ENCODE measurements at places on chromosomes 2 and 18.

- no peak for DNase-seq
These were observed 65.0 kb downstream of the RPL37A start for GRCh38 chr2:216563646-216564045.

- DNase-seq, result no peak
These were observed 73.5 kb downstream of the SH3RF3 start for GRCh38 chr2:109202486-109202885.

DNA sequence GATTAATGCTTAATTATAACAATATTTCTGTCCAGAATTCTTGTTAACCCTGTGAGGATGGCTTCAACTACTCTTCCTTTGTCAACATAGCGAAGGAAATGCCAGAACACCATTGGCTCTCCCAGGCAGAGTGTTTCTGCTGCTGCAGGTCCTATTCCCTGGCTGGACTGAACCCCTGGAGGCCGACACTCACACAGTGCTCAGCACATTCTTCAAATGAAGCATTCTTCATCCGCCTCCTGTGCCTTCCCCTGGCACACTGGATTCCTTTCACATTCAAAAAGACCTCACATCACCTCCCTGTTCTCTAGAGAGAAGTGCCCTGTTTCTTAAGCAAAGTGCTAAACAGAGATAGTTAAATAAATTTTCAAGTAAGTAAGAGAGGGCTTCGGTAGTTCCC is 187.3 kb upstream of the MSH6 start:
- DNase-seq, result no peak

GRCh38 chr2:56234241-56234640 is 50.5 kb downstream of the CCDC85A start:
- DNase-seq, result no peak

DNA sequence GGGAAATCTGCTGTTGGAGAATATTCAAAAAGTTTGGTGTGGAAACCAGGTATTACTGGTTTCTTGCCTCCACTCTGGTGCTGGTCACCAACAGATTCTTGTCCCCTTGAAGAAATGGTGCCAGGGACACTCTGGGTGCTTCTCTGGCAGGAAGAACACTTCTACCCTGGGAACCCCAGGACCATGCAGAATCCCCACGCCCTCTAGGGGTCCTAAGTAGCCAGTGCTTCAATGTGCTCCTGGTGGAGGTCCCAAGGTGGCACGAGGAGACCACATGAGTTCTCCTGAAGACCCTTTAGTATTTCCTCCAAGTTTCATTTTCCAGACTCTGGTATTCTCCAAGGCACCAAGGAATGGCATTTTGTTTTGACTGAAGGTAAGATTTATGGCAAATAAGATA is 380.6 kb downstream of the TSN start:
- no peak for DNase-seq

GRCh38 chr18:50726960-50727589 is 92.7 kb downstream of the MRO start:
- DNase-seq, result no peak

DNA sequence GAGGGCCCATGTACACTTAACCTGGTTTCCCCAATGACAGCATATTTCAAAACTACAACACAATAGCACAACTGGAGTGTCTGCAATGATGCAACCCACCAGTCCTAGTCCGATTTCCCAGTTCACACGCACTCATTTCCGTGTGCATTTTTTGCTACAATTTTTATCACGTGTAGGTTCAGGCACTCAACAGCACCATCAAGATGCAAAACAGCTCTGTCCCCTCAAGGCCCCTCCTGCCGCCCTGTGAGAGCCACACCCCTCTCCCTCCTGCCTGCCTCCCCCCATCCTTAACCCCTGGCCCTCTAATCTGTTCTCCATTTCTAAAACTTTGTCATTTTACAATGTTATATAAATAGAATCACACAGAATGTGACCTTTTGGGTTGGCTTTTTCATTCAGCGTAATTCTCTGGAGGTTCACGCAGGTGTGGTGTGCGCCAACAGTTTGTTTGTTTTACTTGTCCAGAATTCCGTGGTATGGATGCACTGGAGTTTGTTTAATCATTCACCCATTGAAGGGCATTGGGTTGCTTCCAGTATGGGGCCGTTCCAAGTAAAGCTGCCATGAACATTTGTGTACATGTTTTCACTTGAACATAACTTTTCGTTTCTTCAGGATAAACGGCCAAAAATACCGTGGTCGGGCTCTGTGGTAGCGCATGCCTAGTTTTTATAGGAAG is 8.4 kb downstream of the KCNIP3 start:
- DNase-seq, result no peak

GRCh38 chr2:120352696-120353590 is 7.0 kb downstream of the INHBB start:
- DNase-seq, result no peak

DNA sequence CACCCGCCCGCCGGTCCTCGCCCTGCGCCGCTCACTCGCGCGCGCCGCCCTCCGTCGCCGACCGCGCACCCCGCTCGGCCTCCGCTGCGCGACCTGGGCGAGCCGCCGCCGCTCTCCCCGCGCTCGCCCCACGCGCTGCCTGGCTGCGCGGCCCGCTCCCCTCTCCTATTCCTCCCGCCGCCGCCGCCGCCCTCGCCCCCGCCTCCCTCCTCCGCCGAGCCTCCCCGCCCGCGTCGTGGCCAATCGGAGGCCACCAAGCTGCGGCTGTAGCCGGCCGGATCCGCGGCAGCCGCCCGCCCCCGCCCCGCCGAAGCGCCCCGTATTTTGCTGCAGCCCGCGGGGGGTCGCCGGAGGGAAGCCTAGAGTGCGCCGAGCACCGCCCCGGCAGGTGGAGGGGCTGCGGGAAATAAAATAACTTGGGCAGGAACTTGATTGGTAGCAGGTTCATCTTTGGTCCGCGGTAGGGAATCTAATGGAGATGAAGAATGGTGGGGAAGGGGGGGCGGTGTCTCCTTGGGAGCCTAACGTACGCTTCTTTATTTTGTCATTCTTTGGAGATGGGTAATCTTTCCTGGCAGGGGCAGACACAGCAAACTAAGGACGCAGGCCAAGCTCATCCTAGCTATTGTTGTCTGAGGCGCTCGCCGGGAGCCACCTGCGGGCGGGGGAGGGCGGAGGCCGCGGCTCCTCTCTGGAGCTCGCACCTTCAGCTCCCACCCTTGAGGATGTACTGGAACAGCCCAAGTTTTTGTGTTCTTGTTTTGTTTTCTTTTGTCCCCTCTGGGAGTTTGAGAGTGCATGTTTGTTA is 1.1 kb upstream of the CDH2 start:
- no peak for DNase-seq

- no peak for DNase-seq
These were observed 120.6 kb upstream of the EML6 start for GRCh38 chr2:54602736-54603322.

DNA sequence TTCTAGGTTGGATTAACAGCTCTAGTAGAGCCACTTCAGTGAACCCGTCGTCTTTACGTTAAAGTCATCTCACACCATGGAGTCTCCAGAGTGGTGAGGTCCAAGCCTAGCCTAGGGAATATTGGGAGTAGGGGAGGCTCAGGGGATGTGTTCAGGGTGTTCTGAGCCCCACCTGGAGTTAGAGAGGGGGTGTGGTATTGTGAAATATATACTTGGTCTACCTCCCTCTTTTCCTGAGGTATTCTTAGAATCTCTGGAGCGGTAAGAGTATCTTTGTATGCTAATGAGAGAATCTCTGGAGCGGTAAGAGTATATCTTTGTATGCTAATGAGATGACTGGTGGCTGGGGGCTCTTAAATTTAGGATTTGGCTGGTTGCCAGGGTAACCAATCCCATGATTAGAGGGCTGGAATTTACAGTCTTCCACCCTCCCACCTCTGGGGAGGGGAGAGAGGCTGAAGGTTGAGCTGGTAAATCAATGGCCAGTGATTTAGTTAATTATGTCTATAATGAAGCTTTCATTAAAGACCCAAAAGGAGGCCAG is 69.5 kb downstream of the INPP4A start:
- DNase-seq, result no peak

DNA sequence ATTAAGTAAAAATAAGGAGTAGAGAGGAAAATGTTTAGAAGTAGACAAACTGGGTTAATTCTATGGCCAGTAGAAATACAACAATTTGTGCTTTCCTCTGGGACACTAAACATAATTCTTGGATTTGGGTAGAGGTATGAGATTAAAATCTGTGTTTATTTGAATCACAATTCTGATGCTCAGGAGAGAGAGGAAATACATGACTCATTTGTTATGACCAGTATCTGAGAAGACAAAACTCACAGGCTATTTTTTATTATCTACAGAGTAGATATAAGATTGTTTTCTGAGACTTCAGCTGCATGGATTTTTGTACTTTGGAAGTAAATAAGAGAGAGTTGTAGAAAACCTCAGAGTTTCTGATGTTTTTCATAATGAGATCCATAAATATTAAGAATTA is 315.7 kb upstream of the CWC22 start:
- no peak for DNase-seq

DNA sequence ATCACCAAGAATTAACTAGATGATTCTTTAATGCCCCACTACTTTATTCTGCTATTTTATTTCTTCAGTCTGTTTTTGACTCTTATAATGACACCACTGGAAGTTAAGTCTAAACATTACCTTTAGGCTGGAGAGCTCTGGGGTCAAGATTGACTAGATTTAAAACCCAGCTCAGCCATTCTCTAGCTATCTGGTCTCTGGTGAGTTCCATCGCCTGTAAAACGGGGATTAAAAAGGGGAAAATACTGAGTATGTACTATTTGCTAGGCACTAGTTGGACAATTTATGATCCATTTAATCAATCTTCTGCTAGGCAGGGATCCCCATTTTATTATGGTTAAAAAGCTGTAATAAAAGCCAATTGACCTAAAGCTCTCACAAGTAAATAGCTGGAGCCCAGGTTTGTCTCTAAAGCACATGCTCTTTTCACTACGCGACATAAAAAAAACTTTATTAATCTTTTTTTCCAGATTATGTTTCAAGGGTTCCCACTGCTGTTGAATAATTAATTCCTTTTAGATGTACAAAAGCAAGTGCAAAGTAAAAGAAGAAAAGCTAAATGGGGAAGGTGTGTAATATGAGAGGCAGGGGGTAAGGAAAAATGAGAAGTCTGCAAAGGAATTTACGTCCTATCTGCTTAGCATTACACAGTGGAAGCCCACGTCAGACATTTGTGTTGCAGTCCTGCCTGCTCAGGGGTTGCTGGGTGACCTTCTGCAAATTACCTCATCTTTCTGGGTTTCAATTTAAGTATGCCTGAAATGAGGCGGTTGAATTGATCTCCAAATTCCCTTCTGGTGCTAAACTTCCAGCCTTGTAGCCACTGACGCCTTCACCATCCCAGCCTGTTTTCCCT is 918 bp upstream of the NABP1 start:
- DNase-seq, result no peak

DNA sequence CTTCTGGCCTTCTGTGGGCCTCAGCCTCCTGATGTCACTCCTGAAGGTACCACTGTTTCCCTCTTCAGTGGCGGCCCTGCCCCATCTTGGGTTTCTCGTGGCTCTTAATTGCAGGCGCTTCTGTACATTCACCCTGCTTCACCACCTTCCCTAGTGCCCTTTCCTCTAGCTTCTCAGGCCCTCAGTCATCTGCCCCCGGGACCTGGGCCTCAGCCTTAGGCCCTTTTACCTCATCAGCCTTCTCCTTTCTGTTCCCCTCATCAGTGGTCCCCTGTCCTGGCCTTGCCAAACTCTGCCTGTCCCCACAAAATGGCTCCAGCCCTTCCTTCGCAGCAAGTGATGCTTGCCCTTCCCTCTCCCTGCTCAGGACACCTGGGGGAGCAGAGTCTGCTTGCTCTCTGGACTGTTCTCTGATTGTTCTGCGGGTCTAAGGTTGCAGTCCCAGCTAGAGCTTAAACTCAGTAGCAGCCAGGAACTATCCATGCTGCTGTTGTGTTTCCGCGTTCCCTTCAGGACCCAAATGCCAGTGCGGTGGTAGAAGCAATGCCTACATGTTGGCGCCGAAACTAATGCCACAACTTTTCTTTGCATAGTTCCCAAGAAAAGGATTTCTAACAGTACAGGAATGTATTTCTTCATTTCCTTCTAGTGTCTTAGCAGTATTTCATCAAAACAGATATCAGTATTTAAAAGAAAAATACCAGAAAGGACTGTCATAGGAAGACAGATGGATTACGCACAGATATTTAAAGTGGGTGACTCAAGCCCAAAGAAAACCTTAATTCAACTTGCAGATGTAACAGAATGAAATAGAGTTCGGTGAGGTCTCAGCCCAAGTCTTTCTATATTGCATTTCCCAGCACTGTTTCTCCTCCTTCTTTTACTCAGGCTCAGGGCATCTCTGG is 7.5 kb downstream of the ASB1 start:
- no peak for DNase-seq

GRCh38 chr2:32864334-32865111 is 82.2 kb upstream of the LTBP1 start:
- DNase-seq, result no peak

- DNase-seq, result no peak
These were observed 80.1 kb downstream of the CCDC85A start for GRCh38 chr2:56263876-56264275.

DNA sequence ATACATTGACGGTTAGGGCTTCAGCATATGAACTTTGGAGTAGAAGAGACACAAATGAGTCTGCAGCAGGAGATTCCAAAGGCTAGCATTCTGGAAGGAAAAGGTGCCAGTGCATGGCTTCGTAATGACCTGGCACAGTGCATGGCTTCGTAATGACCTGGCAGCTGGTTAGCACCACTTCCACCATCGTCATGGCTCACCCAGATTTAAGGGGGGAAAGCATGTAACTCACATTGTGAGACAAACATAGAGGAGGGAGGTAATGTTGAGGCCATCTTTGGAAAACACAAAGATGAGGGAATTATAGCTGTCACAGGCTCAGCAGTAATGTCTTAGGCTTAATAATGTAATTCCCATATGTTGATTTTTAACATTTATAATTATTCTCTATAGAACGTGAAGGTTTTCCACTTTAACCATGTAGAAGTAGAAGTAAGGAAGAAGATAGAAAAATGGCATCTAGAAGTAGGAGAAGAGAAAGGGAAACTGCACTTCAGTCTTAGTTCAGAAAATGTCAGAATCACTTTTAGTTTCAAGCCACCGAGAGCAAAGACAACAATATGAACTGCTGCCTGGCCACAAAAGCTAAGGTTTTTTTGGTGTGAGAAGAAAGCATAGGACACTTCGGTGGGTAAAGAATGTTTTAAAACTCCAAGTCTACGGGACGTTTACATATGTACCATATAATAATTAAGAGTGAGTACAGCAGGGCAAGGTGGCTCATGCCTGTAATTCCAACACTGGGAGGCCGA is 6.8 kb upstream of the STK25 start:
- DNase-seq, result no peak

- DNase-seq, result no peak
These were observed 17.0 kb downstream of the RTN4 start for GRCh38 chr2:55033076-55033742.
